HT1080 (cell line): ENCODE measurements at places on chromosomes 11 and 22. TPM values are rescaled to one million over a fixed set of nuclear protein-coding genes. Genes with fewer than 3 reads are reported as not detected.

ACR gene
- not detected in 2 replicates for total RNA-seq

CLCF1 gene
- total RNA-seq: 7.5 and 9.3 TPM in 2 replicates

- DNase-seq: no peak
Observed at GRCh38 chr11:119750056-119750455, 21.1 kb upstream of the NECTIN1 start.

DNA sequence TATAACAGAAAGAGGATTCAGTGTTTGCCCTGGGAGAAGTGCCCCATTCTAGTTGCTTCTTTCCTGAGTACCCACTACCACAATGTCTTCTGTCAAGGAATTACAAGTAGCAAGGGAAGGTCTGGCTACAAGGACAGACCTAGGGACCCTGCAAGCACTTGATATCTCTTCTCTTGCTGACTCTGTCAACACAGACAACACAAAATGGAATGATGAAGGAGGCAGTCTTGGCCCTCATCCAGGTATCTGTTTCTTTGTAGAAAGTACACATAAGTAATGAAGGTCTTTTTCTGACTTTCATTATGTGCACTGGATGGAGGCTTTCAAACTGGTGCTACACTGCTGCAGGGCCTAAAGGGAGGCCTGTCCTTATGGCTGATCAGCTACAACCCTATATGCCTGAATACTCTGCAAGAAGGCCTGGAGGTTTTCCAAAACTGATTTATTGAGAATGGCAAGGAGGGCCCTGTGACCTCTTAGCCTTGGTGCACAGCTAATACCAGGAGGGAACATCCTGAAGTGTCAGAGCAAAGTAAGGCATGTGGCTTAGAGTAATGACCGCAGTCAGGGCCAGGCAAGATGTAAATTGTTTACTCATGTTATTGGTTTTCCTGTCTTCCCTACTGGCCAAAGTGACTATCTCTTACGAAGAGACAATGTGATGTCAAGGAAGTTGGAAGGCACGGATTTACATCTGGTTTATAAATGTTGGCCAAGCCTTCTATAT lies 31.2 kb downstream of the GAB2 start:
- no peak for DNase-seq

DNA sequence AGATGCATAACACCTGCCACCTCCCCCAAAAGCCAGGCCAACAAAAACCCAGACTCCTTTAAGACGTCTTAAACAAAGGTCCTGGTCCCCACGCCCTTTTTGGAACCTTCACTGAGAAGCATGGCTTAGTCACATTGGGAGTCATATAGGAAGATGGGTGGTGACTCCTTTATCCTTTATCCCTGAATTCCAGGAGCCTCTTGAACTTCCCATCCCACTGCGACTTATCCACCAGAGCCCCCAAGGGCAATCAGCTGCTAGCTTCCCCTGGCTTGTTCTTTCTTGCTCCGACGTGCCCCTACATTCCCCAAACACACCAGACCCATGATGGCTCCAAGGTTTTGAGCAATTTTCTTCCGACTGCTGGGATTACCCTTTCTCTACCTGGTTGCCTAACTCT lies 567.0 kb upstream of the CADM1 start:
- DNase-seq: no peak
